Epithelial cell of esophagus (primary cell): ENCODE measurements at places on chromosomes 7 and 10.
A peak's percentile ranks its signal among the peaks of the same experiment; 100 is the strongest.

- DNase-seq, result no peak
These were observed 100.1 kb upstream of the GLCCI1 start for GRCh38 chr7:7868572-7868899.

- DNase-seq, result no peak
These were observed 172.4 kb downstream of the LRRC4 start for GRCh38 chr7:127858915-127859189.

- DNase-seq, result no peak
These were observed 153.3 kb downstream of the EGFR start for GRCh38 chr7:55172161-55172560.

DNA sequence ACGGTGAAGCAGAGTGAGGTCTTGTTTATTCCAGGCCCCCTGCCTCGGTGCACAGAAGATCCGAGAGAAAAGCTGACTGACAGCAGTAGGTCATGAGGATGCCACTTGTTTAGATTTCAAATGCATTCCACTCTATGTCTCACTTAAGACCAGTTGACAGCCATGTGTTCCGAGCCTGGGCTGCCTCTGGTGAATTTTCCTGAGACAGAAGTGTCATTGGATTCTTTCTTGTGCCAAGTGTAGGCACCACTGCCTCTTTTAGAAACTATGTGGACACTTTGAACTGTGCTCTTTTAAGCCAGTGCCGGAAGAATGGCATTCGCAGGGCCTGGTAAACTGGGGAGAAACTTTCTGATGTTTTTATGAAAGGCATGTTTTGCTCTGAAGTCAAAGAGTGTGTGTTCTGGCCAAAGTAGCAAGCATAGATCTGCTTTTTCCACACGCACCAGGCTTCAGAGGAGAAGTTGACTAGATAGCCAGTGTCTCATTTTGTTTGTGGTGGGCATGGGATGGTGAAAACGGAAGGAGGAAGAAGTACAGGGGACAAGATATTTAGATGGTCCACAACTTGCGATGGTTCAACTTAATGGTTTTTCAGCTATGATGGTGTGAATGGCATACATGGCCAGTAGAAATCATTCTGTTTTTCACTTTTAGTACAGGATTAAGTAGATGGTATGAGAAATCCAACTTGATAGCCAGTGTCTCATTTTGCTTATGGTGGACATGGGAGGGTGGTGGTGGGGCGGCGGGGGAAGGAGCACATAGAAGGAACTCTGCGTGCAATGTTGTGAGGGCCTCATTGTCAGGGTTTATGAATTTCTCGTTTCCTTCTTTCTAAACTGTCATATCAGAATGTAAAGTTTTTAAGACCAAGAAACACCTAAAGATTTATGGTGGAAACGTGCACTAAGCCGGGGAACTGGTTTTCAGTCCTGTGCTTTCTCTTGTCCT, 41.5 kb downstream of the CYP17A1 start:
- no peak for DNase-seq

DNA sequence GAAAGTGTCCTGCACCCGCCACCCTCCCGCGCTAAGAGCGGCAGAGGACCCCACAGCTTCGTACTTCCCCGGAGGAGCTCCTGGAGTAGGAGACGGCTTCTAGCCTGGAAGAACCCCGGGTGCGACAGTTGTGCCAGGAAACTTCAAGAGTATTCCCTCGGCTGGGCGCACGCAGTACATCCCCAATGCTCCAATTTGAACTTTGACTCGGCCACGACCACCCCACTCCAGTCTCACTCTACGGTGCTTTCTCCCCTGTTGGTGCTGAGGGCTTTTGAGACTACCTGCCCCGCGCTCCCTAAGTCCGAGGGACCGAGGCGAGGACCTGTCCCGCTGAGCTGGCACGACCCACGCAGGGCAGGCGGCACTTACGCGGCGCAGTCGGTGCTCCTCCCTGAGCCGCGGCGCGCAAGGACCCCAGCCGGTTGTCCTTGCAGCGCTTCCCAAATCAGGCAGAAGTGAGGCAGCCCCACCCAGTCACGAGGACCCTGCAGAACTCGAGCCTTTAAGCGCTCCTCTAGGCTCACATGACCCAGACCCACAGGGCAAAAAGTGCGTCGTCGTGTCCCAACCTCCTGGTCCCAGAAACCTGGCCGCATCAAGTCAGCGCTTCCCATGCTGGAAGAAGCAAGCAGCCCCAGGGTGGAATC, at the start of gene CPVL:
CPVL (minus strand) TSS at position 481 of the 650 bp plus-strand sequence. CDS start 25,476 bp downstream, outside the sequence.
- no peak for DNase-seq

DNA sequence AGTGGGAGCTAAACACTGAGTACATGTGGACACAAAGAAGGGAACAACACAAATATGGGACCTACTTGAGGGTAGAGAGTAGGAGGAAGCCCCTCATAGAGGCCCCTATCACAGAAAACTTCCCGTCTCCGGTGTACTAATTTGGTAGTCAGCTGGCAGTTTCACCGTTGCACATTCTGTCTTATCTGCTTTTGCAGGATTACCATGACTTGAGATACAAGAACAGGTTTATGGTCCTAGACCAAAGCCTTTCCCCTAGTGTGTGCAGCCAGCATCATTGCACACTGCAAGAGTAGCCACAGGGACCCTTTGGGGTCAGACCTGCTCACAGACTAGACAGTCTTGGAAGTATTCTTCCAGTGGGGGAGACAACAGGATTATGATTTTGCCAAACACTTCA, 5.9 kb upstream of the IFIT1B start:
- DNase-seq, result no peak

GRCh38 chr7:1818575-1819258, 148.6 kb downstream of the ELFN1 start:
- no peak for DNase-seq

GRCh38 chr10:78765726-78766335, 302.9 kb upstream of the ZMIZ1 start:
- no peak for DNase-seq

GRCh38 chr10:60446851-60447250, 57.2 kb upstream of the ANK3 start:
- DNase-seq, result peak; percentile 52

GRCh38 chr10:132283604-132284382, 24.0 kb downstream of the STK32C start:
- DNase-seq, result no peak

DNA sequence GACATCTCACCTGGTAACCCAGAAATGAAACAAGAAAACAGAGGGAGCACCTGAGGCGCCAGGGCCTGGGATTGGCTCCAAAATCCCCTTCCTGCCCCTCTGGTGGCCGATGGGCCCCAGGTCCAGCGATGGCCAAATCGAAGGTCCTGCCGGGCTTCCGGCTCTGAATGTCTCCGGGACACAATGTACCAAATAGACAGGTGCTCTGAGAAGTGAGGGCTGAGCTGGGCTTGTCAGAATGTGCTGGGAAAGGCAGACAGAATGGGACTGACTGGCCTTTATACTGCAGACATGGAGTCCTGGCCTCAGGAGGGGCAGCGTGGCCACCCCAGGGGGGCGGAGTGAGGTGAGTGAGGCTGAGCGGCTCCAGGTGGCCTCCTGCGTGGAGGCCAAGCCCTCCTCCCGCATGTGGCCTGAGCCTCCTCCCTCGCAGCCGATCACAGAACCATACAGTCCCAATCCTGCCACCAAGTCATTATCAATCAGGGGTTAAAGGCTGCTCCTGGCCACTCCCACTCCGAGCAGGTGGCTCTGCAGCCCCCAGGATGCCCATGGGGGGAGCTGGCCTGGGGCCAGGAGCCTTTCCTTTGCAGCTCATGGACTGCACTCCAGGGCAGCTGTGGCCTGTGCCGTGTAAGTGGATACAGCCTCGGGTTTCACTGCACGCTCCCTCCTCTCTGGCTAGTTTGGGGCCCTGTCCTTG, 185.5 kb downstream of the ADARB2 start:
- no peak for DNase-seq

GRCh38 chr10:98080494-98080893, 50.1 kb upstream of the CRTAC1 start:
- DNase-seq, result no peak

DNA sequence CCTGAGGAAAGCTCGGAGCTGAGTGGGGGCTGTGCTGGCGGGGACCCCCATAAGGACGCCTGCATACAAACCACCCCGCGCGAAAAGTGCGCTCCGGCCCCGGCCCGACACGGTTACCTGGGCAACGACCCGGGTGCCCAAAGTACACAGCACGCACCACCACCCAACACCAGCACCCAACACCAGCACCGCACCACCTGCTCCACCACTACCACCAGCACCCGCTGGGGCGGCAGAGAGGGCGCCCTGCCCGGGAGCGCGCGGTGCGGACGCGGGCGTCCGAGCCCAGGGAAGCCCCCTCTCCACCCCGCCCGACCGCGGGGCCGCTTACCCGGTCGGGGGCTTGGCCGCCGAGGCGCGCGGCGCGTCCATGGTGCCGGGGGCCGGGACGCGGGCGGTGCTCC, 345 bp downstream of the COBL start:
- DNase-seq, result no peak

DNA sequence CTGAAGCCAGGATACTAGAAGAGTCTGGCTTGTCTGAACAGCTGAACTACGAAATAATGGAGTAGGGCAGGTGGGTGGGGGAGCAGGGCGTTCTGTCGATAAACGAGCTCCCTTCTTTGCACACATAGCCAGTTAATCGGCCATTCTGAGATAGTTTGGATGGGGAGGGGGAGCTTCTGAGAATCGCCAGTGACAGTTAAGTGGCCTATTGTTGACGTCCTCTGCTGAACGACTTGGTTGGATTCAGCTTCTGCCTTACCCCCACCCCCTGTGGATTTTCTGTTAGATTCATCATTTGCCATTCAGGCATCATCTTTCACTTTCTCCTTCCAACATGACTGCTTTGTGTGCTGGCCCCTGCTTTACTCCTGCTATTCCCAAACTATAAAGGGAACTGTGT, 520 bp downstream of the CPA5 start:
- DNase-seq, result no peak

- DNase-seq, result peak; percentile 6
These were observed 19.1 kb upstream of the ERVW-1 start for GRCh38 chr7:92496876-92497275.

- no peak for DNase-seq
These were observed 56.3 kb upstream of the ABCB5 start for GRCh38 chr7:20558963-20559716.

DNA sequence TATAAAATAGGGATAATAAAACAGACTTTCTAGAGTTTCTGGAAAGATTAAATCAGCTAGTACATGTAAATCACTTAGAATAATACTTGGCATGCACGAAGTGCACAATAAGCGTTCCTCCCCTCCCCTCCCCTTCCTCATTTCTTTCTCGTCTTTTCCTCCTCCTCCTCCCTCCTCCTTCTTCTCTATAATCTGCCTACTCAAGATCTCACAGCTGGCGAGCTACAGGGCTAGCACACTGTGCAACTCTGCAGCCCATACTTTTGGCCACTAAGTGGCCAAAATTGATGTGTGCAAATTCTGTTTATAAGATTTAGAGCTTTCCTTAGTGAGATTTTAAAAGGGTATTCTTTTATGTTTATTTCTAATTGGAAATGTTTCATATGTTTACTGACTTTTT, 565.3 kb downstream of the PHTF2 start:
- no peak for DNase-seq

DNA sequence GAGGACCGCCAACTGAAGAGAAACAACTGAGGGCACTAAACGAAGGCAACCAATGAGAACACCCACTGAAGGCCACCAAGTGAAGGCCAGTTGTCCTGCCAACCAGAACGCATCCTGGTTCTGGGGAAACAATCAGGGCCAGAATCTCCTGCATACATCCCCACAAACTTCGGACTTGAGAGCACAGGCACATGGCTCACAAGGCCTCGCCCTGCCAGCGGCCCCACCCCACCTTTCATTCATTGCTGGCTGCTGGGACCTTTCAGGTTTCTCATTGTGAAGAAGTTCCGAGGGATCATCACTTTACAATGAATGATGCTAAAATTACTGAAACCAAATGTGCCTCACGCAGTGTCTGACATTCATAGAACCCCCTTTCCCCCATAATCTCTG, 79.2 kb upstream of the ABI1 start:
- DNase-seq, result no peak

- no peak for DNase-seq
These were observed 20.0 kb upstream of the GALNTL5 start for GRCh38 chr7:151936207-151936606.

DNA sequence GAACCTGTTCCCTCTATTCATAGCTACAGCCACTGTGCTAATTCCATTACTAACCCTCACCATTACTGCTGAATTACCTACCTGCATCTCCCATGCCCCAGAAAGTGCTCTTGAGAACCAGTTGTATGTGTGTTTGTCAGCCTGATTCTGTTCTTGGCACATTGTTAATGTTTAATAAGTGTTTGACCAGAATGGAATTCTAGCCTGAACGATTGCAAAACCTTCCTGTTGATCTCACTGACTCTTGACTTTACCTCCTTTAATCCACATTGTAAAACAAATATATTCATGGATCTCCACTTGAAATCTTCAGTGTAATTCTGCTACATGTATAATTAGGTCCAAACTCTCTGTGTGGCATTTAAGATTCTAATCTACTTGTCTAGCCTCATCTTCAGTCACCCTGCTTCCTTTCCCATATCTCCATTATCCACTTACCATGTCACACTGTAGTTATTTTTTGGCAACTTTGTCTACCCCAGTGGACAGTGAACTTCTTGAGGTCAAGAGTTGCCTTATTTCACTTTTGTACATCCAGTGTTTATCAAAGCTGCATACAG, 4.9 kb downstream of the ZNF277 start:
- DNase-seq, result peak; percentile 58

- no peak for DNase-seq
These were observed 260.1 kb downstream of the WDR37 start for GRCh38 chr10:1316121-1316808.

GRCh38 chr10:49140304-49141177, 6.7 kb upstream of the FAM170B start:
- no peak for DNase-seq

- peak; percentile 99 for DNase-seq
These were observed at the start of gene RSBN1L for GRCh38 chr7:77696057-77696642. RSBN1L (plus strand) TSS chr7:77696459; CDS start chr7:77696470, 11 bp downstream.

DNA sequence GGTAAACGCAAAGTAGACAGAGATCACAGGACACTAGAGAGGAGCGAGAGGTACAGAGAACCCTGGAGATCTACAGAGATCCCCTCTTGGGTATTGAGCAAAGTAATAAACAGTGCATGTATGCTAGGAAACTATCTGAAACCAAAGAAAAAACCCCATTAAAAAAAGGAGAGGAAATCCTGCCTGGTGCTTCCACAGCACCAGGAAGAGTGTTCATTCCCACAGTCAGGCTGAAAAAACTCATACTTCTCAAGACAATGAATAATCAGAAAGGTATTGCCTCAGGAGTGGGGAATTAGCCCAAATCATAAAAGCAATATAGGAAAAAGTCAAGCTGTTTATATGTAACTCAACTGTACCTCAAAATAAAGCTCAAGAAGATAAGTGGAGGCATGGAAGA, 59.1 kb downstream of the ANKRD26 start:
- no peak for DNase-seq

DNA sequence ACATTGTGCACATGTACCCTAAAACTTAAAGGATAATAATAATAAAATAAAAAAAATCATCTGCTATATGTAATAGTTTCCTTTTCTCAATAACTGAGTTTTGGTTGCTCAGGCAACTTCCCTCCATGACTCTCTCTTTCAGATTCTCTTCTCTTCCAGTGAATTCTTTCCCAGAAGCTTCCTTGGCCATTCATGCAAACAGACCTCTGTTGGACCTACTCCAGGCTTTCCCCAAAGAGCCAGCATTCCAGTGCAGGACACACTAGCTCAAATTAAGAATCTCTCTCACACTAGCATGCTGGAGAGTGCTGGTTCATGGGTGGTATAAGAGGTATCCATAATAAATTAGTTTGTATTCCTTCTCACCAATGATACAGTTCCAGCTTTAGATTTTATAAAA, 31.0 kb upstream of the ZEB1 start:
- DNase-seq, result no peak
